ENCODE measurements at places on chromosomes 7 and 10.

GRCh38 chr10:17576768-17577167, 40.4 kb downstream of the HACD1 start:
- no peak for DNase-seq

DNA sequence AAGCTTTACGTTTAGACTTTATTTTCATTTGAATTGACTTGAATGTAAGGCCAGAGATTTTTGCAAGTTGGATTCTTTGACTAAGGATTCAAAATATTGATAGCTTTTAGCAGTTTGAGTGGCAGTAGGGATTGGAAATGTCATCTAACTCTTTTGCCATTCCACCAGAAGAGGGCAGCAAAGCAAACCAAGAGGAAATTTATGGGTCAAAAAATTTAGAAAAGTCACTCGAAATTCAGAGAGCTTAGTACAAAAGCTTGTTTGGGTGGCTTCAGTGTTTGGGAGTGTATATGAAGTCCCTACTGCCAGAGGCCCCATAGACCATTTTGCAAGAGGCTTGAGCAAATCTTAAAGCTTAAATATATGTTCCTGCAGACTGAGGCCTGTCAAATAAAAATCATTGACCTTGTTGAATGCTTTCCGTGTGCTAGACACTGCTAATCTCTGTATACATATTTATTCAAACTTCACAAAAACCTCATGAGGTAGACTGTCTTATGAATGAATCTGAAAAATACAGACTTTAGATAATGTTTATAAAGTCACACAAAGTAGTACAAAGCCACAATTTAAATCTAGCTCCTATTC, 44.6 kb upstream of the RSBN1L start:
- no peak for DNase-seq

DNA sequence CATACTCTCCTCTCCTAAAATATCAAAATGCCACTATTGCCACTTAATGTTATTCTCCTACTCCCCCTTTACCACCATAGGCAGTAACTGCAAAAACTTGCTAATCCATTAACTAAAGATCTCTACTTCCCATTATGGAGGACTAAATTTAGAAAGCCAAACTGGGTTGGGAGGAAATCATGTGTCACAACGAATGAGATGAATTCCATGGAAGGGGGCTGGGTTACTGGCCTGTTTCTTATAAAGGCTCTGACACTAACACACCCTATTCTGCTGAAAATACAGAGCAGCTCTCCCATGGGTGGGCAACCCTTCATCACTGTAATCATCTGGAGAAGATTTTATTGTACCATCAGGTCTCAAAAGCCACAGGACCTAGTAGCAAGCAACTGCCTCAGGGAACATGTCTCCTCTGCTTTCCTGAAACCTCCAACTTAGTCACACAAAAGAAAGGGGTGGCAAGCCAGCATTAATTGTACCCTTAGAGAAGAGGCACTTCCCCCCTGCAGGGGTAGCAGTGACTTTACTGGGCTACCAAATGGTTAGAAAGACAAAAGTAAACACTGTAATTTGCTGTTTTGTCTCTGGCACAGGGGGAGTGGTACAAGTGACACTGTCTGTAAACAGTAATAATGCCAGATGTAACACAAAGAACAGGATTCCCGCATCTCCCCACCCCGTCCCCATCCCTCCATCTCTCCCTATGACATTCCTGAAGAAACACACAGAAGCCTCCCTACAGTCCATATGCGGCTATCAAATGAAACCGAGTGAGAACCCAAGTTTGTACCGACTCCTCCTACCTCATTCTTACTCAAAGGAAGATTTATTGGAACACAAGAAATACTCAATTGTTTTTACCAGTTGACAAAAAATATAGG, 81.6 kb downstream of the ARMH3 start:
- DNase-seq: no peak

GRCh38 chr10:98444314-98445006, 2.3 kb downstream of the HPS1 start:
- no peak for DNase-seq

DNA sequence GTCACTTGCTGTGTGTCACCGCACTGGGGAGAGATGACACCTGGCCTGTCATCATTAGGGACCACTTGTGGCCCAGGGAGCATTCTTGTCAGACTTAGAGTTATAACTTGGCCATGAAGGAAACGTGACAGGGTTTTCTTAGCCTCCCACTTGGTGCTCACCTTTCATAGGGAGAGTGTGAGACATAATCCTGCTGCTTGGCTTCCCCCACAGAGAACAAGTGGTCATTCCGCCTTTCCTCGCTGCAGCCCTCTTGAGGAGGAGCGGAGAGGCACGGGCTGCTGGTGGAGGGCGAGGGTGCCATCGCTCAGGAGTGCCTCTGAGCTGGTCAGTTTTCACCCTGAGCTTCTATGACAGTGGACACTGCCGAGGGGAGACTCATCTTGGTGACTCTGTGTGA, 125.0 kb upstream of the GJD4 start:
- DNase-seq: no peak

DNA sequence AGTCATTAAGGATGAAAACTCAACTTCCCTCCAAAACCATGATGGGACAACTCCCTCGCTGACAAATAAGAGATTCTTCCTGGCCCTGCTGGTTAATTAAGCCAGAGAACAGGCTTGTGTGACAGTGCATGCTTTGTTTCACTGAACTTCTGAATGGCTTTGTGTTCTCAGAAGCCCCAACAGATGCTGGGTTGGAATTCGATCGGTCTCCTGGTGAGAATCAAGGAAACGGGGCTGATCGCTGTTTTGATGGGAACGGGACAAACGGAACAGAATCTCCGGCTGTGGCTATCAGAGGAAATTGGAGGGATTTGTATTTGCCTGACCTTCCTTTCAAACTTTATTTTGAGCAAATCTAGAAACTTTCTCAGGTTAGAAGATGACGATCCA, 145.0 kb downstream of the RNF216 start:
- DNase-seq: no peak

DNA sequence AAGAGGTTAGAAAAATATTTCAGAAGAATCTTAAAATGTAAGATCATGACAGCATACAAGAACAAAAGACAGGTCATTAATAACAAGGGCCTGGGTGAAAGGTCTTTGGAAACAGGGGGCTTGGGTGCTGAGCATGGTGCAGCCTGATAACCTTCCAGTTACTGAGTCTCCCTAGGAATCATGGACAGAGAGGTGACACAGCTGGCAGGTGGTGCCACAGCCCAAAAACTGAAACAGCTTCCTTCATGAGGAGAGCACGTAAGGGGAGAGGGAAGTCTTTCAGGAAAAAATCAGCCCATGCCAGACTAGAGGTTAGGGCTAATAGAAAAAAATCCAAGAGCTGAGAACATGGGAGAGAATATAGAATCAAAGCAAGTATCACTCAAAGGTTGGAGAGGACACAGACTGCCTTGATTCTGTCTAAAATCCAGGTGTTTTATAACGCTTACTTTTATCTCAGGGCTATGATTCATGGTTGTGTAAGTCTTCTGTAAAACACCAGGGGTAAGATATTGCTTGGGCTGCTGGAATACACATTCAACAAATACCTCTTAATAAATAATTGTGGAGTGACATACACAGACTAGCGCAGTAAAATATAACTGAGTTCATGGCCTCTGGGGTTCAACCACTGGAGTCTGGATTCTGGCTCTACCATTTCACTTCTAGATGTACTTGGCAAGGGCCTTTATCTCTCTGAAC, 88.1 kb downstream of the SEMA3C start:
- no peak for DNase-seq

DNA sequence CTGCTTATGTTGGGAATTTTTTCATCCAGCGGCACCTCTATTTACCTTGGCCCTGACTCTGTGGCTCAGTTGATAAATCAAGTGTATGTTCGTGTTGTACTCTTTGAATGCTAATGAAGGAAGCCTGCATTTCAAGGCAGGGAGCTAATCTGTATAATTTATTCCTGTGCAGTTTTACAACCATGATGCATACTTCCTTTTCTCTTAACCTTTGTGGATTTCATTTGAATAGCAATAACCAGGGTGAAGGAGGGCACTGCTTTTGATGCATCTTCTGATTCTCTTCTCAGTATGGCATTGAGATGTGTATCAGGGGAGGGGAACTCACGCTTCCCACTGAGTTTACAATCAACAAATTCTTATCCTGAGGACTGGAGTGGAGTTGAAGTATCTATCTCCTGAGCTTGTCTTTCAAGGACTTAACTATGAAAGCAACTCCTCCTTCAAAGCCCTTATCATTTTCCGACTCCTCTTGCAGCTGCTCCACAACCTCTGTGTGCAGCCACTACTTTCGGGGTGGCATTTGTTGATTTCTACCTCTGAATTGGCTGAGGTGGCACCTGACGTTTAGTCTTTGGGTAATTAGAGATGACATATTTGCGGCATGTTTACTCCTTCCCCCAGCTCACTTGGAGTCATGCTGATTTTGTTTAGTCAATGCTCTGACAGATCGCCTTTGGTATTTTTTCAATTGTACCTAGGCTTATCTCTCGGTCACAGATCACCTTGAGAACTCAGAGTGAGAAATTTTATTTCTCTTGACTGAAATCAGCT, 275.2 kb downstream of the PHTF2 start:
- DNase-seq: no peak

DNA sequence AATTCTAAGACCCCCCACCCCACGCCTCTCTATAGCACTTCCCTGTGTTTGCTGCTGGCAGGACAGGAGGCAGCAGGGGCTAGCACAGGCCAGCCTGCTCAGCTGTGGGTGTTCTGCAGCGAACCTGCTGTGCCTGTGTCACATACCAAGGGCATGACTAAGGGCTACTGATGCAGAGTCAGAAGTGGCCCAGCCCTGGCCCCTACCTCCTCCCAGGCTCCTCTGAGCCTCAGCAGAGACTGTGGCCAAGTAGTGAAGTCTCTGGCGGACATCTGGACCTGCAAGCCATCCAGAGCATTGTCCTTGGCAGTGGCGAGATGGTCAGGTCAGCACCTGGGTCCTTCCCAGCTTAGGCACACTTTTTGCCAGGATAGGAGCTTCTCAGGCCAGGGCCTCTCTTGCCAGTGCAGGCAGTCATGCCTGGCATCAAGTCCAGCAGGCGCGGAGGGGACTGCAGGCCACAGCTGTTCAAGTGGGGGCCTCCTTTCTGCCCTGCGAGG, 116.3 kb upstream of the RET start:
- no peak for DNase-seq

DNA sequence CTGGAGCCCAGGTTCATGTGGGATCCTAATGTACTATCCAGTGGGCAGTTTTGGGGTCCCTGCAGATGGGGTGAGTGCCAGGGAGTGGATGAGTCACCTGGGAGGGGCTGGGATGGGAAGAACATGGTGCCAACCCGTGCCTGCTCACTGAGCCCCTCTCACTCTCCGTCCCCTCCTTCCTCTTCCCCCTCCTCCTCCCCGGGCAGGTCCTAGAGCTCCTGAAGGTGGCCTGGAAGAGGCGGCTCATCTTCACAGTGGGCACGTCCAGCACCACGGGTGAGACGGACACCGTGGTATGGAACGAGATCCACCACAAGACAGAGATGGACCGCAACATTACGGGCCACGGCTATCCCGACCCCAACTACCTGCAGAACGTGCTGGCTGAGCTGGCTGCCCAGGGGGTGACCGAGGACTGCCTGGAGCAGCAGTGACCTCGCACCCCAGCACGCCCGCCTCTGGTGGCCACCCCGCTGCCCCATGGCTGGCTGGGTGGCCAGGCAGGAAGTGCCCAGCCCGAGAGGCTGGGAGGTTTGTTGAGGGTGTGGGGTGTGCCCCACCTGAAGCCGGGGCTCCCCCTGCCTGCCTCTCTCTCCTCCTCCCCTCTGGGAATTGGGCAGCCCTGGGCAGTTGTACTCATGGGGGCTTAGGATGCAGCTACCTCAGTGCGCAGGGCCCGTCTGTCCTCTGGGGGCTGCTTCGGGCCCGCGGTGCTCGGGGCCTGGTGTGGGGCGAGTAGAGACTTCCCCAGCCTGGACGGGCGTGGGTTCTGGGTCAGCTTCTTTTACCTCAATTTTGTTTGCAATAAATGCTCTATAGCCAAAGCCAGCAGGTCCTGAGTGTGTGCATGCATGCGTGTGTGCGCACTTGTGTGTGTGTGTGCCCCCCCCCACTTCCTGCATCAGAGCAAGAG, 4.9 kb upstream of the UPK3B start:
- DNase-seq: no peak

GRCh38 chr7:11194492-11194891, 220.8 kb downstream of the PHF14 start:
- DNase-seq: no peak

GRCh38 chr7:50462361-50462760, 12.2 kb upstream of the FIGNL1 start:
- DNase-seq: no peak

- DNase-seq: no peak
Observed at GRCh38 chr10:7153750-7154149, 257.1 kb downstream of the SFMBT2 start.

DNA sequence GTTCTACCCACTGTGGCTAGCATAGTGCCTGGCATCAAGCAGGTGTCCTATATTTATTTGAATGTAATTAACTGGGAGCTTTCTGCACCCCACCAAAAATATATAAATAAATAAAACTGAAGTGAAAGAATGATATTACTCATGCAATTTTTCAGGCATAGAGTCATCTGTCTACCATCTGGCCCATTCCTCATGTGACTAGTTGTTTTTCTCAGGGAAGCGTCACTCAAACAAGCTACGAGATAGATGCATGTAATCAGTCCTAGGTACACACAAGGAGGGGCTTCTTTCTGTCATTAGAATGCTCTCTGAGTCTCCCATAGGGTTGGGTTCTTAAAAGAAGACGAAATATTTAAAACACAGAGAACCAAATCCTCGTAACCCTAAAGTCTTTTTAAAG, 255.5 kb upstream of the KMT2E start:
- no peak for DNase-seq

DNA sequence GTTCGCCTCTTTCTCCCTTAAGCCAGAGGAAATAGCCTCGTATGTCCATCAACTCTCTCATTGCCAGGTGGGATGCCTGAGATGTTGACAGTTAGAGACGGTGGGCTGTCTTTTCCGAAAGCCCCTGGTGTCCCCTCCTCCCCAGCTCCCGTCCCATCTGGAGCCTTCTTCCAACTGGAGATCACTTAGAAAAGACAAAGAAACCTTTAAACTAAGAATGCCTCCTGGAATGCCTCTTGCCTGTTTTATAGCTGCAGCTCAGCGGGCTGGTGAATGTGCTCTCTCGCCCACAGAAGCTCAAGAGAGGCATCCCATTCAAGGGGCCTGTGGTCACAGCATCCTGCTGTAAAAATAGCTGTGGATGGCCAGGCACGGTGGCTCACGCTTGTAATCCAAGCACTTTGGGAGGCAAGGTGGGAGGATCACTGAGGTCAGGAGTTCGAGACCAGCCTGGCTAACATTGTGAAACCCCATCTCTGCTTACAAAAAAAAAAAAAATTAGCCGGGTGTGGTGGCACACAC, 5.2 kb upstream of the MYL10 start:
- no peak for DNase-seq

DNA sequence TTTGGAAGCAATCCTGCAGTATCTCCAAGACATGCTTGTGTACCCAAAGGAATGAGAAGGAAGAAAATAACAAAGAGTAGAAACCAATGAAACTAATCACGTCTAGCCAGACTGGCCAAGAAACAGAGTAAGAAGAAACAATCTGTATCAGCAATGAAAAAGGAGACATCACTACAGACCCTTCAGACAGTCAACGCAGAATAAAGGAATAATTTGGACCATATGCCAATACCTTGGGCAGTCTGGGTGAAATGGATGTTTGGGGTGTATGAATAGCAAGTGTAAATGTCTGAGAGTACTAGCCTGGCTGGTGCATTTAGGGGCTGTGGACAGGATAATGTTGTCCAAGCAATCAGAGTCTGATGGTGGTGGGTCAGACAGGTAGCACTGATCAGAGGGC, 61.1 kb downstream of the SLC29A4 start:
- no peak for DNase-seq

GRCh38 chr10:132948351-132948750, 6.0 kb upstream of the CFAP46 start:
- no peak for DNase-seq
